ENCODE measurements at places on chromosomes 16 and 17. TPM values are rescaled to one million over a fixed set of nuclear protein-coding genes. Genes with fewer than 3 reads are reported as not detected.

The BAHCC1 gene
- 27.1 TPM for total RNA-seq

The TGFB1I1 gene
- 42.4 TPM for total RNA-seq

The GCGR gene
- 0.15 TPM for total RNA-seq

- DNase-seq = no peak
These were observed 66.9 kb downstream of the METRNL start for GRCh38 chr17:83146347-83146746.

DNA sequence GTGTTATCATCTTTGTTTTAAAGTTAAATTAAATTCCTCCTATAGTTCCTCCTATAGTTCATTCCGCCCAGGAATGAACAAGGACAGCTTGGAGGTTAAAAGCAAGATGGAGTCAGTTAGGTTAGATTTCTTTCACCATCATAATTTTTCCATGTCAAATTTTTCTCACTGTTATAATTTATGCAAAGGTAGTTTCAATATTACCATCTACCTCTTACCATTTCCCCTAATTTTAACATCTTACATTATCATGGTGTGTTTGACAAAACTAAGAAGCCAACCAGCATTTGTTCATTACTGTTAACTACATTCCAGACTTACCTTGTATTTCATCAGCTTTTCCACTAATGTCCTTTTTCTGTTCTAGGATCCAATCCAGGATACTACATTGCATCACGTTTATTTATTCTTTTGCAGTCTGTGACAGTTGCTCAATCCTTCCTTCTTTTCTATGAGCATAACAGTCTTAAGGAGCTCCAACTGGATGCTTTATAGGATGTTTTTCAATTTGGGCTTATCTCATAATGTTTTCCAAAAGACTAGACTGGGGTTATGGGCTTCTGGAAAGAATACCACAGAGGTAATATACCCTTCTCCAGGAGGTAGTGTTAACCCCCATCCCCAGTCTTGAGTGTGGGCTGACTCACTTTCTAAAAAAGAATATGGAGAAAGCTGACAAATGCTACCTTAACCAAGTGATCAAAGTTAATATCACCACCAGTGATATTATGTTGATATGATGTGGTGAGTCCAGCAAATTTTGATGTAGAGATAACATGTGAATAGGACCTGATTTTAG, 158.5 kb downstream of the PPM1E start:
- no peak for DNase-seq

DNA sequence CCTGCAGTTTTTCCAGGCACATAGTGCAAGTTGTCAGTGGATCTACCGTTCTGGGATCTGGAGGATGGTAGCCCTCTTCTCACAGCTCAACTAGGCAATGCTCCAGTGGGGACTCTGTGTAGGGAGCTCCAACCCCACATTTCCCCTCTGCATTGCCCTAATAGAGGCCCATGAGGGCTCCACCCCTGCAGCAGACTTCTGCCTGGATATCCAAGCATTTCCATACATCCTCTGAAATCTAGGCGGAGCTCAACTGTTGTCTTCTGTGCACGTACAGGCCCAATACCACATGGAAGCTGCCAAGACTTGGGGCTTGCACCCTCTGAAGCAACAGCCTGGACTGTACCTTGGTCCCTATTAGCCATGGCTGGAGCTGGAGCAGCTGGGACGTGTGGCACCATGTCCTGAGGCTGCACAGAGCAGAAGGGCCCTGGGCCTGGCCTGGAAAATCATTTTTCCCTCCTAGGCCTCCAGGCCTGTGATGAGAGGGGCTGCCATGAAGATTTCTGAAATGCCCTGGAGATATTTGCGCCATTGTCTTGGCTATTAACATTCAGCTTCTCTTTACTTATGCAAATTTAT, 10.9 kb upstream of the MILR1 start:
- DNase-seq = no peak

- no peak for DNase-seq
These were observed 72.9 kb upstream of the ZNF469 start for GRCh38 chr16:88309908-88310265.

DNA sequence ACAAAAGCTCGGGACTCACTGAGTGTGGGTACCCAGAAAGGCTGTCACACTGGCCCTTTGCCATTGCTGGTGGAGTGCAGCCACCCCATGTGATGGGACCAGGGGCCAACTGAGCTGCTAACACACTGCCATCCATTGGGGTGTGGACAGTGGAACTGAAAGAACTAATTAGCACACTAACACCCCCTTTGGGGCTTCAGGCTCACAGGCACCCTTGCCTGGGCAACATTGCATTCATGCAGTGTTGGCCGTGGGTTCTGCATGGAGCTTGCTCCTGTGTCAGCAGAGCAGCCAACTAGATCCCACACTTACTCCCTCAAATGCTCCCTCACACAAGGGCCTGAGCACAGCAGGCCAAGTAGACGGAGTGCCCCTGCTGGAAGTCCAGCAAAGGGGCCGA, 476.0 kb upstream of the ASIC2 start:
- DNase-seq = no peak

GRCh38 chr17:15185625-15185991, 79.5 kb downstream of the PMP22 start:
- peak; percentile 51 for DNase-seq

DNA sequence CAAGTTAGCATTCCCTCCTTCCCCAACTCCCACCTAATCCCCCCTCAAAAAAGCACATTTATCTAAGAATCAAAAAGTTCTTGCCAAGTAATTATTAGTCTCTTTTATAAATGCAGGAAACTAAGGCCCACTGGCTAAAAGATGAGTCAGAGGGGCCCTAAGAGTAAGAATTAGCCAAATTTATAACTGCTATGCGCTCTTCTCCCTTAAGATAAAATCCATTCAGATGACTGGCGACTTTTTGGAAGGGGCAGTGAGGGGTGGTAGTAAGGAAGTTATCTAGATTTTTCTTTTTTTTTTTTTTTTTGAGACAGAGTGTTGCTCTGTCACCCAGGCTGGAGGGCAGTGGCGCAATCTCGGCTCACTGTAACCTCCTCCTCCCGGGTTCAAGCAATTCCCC, 17.1 kb downstream of the ZNF652 start:
- DNase-seq = no peak

DNA sequence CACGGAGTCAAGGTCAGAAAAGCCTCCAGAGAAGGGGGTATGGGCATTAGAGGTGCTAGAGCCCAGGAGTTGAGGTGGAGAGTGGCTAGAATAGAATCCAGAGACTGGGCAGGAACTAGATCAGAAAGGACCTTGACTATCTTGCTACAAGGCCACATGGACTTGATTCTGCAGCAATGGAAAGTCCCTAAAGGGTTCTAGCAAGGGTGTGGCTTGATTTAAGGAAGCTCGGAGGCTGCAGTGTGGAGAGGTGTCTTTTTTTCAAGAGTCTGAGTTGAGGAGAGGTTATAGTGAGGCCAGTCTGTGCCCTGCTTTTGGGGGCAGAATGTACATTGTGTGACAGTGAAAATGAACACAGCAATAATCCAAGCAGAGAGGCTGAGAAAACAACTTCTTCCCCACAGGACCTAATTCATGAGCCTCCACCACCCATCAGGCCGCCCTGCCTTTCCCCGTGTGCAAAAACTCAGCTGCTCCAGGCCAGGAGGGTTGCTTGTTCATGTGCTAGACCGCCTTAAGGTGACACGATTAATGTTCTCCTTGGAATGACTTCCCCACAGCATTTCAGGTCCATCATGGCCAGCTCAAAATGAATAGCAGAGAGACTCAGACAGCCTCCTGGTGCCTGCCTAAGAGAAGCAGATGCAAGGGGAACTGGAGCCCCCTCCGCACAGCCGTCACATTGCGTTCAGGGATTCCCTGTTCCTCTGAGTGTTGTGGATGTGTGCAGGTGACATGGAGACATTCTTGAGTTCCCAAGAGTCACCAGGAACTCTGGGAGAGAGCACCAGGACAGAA, 8.7 kb upstream of the BEAN1 start:
- DNase-seq = no peak

DNA sequence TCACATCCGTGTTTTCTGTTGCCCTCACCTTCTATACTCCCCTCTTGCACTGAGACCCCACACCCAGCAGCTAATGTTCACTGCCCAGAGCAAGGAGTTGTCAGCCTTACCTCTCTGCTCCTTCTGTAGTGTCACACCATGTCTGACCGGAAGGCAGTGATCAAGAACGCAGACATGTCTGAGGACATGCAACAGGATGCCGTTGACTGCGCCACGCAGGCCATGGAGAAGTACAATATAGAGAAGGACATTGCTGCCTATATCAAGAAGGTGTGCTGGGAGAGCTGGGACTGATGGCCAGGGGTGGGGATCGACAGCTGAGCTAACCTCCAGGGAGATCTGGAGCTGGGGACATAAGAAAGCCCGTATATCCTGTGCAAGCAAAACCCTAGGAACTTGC, 3.7 kb downstream of the DYNLL2 start:
- DNase-seq = no peak

DNA sequence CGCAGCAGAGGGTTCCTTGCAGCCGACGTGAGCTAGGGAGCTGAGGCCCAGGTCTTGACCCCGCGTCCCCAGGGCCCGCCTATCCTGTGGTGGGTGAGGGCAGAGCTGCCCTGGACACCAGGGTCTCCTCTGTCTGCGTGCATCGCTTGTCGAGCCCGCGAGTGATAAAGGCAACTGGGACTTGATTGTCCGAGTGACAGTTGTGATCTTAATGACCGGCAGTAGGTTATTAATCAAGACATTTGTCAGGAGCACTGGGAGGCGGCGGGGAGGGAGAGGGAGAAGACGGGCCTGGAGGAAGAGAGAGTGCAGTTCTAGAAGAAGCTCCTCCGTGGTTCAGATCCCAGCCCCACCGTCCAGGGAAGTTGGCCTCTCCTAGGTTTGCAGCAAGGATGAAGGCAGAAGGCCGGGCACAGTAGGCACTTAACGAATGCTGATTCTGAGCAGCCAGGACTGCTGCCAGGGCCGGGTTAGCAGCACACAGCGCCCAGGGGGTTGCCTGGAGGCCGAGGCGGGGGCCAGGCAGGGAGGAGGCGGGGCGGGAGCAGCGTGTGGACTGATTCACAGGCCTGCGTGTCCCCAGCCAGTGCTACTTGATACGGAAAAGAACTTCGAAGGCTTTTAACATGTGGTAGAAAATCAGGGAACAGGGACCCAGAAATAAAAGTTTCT, 11.3 kb upstream of the GSE1 start:
- DNase-seq = peak; percentile 29

GRCh38 chr17:49193513-49194296, 16.7 kb downstream of the GNGT2 start:
- DNase-seq = peak; percentile 76

DNA sequence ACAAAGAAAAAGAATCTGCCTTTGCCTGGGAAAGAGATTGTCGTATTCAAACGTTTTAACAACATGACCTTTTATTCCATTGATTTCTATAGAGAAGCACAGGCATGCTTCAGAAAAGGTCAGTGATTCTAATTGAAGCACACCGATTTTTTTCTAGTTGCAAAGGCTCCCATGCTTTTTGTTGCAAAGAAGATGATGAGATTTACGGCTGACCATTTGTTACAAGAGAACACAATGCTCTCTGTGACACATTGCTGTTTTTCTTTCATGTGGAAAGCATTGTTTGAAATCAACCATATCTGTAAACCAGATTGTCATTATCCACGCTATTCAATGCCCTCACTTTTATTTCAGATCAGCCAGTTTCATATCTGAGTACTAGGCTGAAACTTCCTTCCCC, 99.8 kb downstream of the NLK start:
- DNase-seq = no peak

DNA sequence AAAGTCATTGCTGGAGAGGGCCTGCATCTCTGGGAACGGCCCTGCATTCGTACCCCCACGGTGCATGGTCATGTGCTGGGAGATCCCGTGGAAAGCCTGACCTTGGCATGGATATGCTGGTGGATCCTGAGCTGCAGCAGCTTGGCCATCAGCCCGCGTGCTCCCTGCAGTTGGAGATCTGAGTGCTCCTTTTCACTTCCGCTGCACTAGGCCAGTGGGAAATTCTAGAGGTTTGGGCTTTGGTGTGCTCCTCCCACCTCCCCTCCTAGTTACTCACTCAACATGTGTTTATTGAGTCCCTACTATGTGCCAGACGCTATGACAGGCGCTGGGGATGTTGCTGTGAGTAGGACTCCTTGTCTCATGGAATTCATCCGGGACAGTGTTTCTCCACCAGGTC, 91.1 kb downstream of the RGS9 start:
- no peak for DNase-seq

Data from cardiac muscle cell (in vitro differentiated cells and primary cell).